ENCODE measurements at places on chromosomes 5 and 9.

DNA sequence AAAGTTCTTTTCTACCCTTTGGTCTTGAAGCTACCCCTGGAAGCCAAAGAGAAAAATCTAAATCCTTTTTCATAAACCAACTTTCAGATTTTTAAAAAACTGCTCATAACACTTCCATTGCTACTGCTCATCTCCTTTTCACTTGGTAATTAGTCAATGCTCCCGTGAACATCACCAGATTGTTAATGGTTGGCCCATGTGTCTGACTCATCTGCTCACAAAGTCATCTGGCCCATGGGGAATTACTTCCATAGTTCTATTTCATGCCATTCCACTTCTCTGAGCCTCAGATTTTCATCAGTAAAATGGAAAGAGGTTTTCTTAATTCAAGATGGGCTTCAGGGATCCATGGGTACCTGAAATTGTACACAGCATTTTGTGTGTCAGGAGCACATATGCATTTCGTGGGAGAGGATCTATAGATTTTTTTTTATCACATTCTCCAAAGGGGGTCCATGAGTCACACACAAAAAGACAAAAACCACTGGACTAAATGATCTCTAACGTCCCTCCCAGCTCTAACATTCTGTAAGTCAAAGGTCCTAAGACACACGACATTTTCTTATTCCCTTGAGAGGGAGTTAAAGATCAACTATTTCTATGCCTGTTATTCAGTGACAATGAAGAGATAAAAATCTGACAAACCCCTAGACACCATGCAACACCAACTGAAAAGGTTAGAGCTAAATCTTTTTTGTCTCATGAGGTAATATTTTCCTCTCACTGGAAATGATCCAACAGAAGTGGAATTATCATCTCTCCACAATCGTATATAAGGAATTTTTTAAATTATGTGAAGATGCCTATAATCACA, 75.4 kb downstream of the TEX10 start:
- DNase-seq: no peak

DNA sequence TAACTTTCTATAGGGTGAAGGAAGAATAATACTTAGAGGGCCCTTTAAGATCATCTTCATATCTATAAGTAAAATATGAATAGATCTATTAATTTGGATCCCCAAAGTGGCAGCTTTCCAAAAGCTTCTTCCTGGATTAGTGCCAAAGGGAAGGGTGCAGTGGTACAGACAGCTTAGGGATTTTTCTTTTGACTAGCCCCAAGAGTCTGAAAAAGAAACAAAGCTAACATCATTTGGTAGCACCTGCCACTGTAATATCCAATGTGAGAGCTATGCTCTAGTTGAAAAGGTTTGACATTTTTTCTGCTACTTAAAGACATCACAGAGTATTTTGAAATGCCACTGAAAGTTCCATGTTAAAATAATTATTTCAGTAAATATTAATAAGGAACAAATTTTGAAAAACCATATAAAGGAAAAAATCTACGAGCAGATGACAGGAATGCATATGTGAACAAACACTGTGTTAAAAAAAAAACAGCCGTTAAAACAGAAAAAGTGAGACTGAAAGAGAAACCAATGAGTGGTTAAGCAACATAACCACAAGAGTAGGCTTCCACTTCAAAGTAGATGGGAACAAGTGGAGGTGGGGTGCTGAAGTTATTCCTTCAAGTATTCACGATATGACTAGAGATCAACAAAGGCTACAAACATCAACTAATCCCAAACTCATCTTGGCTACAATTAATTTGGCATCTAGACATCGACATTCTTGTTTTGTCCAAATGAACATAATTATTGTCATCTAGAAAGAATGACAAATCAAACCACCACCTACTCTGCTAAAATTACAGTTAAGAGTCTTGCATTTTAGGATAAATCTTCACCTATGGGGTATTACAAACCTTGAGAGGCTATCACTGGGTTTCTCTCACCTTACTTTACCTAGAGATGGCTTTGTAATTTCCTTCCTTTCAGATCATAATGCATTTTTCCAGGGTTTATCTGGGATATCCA, 137.5 kb downstream of the CPLANE1 start:
- DNase-seq: no peak

GRCh38 chr5:32869216-32869615, 158.1 kb downstream of the NPR3 start:
- DNase-seq: no peak

DNA sequence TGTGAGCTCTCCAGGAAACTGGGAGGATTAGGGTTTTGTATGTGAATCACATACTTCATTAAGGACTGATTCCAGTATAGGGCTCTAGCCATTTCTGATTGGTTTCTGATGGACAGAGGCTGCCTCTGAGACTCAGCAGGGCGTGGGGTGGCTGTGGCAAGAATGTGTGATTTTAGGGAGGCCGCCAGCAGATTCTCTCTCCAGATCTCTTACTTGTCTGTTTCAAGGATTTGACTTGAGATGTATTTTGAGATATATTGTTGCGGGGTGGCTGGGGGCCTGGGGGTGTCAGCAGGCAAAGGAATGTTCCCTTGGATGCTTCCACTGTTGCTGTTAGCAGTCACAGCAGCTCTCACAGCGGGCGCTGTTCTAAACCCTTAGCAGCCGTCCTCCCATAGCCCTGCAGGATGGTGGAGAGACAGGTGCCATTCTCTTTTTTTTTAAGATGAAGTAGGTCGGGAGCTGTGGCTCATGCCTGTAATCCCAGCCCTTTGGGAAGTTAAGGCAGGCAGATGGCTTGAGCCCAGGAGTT, 8.0 kb upstream of the HNRNPAB start:
- no peak for DNase-seq

- DNase-seq: no peak
These were observed 527.2 kb downstream of the NR2F1-AS1 start for GRCh38 chr5:93053825-93054224.

DNA sequence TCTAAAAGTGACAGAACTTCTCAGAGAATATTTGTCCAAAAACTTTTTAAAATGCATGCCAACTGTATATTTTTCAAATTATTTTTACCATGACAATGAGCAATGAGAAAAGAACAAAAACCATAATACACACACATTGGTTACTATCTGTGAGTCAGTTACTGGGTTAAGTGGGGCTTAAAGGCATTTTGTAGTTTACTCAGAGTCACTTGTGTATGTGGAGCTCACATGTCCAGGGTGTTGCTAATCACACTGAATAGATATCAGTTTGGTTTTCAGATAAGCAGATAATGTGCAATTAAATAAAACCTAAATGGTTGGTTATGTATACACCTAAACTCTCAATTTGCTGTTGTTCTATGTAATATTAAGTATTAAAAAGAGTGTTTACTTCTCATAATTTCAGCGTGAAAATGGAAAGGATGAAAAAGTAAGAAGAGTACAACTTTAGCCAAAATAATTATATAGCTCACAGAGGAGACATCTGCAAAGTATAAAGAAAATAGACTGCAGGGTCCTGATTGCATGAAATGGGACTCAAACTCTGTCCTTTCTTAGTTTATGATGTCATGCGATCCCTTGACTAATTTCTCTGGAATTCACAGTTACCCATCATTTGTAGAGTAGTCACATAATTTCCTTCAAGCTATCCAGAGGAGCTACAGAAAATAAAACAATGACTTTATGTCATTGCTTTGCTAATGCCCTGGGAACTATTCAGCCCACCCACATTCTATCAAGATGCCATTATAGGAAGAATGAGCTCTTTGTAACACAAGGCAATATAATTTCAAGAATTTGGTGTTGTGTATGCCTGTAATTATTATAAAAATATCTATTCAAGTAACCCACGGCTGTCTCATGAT, 388.0 kb upstream of the ZNF608 start:
- DNase-seq: no peak

DNA sequence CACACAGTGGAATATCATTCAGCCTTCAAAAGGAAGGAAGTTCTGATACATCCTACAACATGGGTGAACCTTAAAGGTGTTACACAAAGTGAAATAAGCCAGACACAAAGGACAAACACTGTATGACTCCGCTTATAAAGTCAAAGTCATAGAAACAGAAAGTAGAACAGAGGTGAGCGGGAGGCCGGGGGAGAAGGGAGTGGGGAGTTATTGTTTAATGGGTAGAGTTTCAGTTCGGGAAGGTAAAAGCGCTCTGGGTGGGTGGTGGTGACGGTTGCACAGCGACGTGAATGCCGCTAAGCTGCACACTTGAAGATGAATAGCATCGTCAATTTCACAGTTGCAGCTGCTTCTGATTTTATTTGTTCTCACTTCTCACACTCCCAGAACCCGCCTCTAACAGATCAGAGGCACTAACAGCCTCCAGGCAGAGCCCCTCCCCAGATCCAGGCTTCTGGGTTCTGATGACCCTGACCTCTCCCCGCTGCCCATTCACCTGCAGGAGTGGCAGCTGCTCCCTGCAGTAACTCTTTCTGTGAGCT, 34.1 kb downstream of the BNIP1 start:
- no peak for DNase-seq

DNA sequence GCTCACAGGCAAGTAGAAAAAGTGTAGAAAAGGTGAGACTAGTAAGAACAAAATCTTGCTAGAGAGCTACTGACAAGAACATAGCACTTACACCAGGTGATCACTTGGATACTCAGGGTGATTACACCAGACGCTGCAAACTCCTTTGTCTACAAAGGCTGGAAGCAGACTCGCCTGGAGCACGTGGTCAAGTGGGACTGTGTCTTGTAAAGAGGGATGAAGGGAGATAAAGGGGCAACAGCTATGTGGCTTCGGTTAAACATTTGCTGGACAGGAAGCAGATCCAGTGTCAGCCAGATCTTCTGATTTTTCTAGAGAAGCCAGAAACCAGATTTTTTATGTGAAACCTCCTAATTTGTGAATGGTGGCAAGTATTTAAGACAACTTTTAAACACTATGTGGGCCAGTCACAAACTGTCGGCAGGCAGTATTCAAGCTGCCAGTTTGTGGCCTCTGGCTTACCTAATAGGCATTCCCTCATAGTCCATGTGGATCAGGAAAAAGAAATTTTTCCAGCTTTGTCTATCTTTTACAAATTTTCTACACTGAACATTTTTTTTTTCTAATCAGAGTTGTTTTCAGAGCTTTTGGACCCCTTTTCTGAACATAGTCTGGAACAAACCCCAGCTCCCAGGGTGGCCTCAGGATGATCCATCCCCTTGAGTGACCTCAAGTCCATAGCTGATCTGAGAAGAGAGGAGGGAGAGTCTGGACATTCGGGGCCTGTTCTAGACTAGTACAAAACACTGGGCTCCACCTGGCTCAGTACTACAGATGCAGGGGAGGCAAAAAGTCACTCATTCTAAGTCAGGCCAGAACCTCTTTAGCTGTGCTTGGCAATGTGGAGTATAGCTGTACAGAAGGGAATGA, 262.9 kb downstream of the ARRDC3 start:
- no peak for DNase-seq

DNA sequence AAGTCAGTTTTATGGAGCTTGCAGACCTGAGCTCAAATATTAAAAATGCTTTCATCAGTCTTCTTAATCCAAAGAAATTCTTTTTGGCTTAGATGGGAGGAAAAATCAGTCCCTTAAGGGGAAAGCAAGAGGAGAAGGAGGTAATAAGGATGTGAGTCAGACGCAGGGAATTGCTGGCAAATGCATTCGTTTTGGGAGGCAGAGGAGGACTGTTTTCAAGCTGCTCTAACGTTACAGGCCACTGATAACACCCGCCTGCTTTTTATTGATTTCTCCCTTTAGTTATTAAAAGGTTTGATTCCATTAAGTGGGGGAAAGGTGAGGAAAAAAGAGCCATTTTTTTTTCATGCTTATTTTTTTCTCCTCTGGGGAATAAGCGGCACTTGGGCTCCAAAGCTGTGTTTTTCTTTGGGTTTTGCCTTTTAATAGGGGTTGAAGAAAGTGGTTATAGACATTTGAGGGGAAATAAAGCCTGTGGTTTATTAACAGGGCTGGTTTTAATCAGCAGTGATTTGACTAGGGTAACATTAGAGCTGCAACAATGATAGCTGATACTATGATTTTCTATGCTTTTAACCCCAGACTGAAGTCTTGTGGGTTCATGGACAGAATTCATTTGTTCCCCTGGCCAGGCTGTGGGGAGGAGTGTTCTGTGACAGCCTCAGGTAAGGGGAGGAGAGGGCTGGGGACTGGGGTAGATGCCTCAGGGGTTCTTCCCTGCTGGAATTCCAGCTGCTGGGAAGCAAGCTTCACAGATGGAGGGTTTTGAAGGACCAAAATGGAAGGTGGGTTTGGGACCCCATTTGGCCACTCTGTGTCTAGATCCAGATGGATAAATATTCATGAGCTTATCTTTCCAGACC, 225.2 kb downstream of the GAS1 start:
- no peak for DNase-seq

DNA sequence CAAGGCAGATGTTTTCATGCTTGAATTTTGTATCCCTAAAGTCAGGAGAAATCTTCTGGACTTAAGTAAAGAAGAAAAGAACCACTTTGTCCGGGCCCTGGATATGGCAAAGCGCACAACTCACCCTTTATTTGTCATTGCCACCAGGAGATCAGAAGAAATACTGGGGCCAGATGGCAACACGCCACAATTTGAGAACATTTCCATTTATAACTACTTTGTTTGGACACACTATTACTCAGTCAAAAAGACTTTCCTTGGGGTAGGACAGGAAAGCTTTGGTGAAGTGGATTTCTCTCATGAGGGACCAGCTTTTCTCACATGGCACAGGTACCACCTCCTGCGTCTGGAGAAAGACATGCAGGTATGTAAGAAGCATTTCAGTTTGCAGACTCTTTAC, 2.3 kb downstream of the TYRP1 start:
- no peak for DNase-seq

All from esophagus squamous epithelium (tissue), 5 donors.